ENCODE measurements at places on chromosomes 3 and 15. TPM values are rescaled to one million over a fixed set of nuclear protein-coding genes. Genes with fewer than 3 reads are reported as not detected.

XPC gene
- total RNA-seq, result 8.2 TPM

ZNF860 gene
- total RNA-seq, result not detected

CDC25A gene
- total RNA-seq, result 25.3 TPM

GASK1A gene
- 0.15 TPM for total RNA-seq

SORD gene
- 39.1 TPM for total RNA-seq

ATP10A gene
- total RNA-seq, result 1.5 TPM

ABHD14A gene
- not detected for total RNA-seq

TRH gene
- not detected for total RNA-seq

DNA sequence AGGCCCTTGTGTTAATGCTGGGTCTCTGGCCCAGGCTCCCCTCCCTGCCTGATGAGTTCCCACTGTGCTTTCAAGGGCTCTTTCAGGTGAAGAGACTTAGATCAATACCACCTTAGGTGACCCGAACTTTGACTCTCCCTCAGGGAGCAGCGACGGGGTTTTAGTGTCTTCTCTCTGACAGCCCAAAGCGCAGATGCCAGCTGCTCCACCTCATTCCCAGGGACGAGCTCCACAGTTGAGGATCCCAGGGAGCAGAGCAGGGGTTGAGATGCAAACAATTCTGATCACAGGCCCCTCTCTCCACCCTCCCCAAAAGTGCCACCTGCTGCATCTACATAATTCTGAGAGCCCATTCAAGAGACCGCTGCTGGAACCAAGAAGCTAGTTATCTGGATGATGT is 265.1 kb downstream of the TJP1 start:
- DNase-seq, result no peak

DNA sequence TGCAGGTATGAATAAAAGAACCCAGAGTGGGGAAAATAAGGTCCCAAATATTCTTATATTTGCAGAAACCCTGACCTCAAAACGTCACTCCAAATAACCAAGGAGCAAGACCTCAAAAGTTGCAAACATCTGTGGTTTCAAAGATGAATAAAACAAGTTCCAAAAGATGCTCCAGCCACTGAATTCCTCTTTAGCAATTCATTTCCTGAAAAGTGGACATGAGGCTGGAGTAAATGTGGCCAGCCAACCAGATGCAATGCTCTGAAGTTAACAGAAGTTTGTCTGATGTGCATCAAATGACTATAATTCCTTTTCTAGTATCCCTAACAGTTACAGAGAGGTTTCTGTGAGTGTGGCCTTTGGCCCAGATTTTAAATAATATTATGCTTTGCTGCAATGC is 71.2 kb upstream of the WNT5A start:
- no peak for DNase-seq

DNA sequence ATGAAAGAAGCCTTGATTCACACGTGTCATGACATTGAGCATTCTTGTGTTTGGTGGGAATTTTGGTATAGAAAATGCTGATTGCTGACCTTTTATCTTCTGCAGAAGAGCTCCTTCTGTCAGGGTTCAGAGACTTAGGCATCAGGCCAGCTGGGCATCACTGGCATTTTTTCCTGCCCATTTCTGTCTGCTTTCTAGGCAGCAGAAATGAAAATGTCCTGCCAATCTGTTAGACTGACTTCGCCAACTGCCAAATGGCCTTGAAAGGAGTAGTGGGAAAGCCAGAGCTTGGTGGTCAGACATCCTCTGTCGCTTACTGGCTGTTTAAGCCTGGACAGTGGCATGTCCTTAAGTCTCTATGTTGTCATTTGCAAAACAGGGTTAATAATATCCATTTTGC is 57.4 kb downstream of the EEFSEC start:
- peak; percentile 35 for DNase-seq

- DNase-seq, result no peak
These were observed 63.5 kb downstream of the FEM1B start for GRCh38 chr15:68340726-68341671.

DNA sequence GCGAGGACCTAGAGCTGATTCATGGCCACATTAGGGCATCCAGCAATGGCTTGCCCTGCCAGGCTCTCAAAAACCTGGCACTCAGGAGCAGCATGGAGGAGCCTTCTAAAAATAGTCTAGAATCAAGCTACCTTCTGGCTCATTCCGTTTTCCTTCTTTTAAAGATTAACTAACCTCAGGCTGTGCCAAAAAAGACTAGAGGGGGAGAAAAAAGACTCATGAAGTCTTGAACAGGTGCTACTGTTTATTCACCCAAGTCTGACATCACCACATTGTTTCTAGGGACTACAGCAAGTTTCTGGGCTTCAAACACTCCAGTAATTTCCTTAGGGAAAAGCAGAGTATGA is 125.8 kb downstream of the TNIK start:
- DNase-seq, result no peak

DNA sequence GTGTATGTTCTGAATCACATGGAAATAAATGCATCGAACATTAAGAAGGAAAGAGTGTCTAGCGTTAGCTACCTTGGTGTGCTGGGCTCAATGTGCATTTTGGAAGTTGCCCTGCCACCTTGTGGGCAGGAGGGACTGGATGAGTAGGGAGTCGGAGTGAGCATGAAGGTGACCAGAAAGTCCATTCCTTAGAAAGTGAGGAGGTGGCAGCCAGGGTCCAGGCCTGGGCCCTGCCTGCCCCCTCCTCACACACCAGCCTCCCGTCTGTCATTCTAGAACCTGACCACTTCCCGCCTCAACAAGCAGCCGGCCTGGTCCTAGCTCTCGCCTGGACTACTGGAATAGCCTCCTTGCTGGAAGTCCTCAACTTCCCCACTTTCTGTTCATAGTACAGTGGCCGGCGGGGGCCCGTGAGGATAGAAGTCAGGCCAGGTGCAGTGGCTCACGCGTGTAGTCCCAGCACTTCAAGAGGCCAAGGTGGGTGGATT is 10.2 kb upstream of the GATA2 start:
- no peak for DNase-seq

DNA sequence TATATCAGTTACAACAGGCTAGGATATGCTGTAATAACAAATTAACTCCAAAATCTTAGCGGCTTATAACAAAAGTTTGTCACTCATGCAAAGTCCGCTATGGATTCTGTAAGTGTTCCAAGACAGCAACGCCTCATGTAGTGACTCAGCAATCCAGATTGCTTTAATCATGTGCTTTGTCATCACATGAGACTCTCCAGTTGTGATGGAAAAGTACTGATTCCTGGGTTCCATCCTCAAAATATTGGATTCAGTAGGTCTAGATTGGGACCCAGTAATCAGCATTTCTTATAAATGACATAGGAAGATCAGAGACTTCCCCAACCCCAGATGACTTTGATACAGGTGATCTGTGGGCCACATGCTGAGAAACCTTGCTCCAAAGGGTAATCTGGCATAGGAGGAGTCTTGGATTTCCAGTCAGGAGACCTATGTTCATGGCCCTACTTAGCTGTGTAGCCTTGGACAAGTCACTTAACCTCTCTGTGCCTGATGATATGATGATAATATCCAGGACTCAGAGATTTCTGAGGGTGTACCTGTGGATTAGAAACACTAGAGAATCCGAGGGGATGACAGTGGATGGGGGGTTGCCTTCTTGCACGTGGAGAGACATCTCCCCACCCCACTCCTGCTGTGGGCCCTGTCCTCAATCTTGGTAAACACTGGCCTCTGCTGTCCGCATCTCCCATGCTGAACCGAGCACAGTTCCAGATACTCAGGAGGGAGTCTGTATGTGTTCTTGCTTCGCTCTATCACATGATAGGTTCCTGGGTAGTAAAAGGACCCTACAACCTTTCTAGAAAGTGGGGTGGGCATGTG is 65.5 kb downstream of the CORO2B start:
- peak; percentile 48 for DNase-seq

- DNase-seq, result peak; percentile 58
These were observed 921.3 kb downstream of the TUSC7 start for GRCh38 chr3:117630885-117631284.

- DNase-seq, result no peak
These were observed 57.1 kb upstream of the WNT5A start for GRCh38 chr3:55544219-55544618.

DNA sequence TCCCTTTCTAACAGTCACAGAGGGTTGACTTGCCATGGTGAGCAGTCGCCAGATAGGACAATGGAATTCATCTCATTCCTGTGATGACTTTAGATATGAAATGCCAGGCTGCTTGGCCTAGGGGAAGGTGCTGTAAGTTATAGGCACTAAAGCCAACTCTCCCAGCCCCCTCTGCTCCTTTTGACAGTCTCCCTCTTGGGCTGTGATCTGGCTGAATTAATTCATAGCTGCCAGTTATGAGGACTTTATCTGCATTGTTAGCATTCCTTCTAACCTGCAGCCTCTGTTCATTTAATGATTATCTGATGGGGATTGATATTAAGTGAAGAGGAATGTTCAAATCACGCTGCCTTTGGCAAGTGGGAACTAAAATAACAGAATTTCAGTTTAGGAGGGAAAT is 427.1 kb upstream of the RASGRP1 start:
- peak; percentile 66 for DNase-seq

- DNase-seq, result no peak
These were observed 28.7 kb downstream of the ZNF589 start for GRCh38 chr3:48269592-48269991.

DNA sequence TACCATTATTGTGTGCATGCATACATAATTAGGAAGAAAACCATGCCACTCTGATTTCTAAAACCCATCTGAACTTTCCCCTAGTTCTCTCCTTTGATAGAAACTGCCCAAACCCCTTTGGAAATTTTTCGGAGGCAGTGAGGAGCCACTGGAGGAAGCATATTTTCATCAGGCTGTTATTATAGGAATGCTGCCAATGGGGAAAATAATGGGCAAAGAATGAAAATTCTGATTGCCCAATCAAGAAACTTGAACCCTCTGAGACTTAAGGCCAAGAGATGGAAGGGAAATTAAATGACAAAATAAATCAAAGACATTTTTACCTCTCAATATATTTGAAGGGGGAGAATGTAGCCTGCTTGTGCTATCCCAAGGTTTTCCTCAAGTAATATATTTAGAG is 376.0 kb upstream of the PDZRN3 start:
- no peak for DNase-seq

- no peak for DNase-seq
These were observed 178.6 kb downstream of the SATB1 start for GRCh38 chr3:18246336-18247060.

Measured in MG63 (cell line).